Hindlimb muscle (tissue), 1 donor: ENCODE measurements at places on chromosomes 16 and 17.

- no peak for DNase-seq
Measured at GRCh38 chr17:11182430-11182829, 58.6 kb upstream of the SHISA6 start.

- no peak for DNase-seq
Measured at GRCh38 chr17:38809828-38810227, 10.5 kb upstream of the PIP4K2B start.

- DNase-seq: peak; percentile 92
Measured at GRCh38 chr16:58000706-58001676, at the start of gene USB1. USB1 (plus strand) TSS chr16:58001407; CDS start chr16:58001484, 77 bp downstream.

DNA sequence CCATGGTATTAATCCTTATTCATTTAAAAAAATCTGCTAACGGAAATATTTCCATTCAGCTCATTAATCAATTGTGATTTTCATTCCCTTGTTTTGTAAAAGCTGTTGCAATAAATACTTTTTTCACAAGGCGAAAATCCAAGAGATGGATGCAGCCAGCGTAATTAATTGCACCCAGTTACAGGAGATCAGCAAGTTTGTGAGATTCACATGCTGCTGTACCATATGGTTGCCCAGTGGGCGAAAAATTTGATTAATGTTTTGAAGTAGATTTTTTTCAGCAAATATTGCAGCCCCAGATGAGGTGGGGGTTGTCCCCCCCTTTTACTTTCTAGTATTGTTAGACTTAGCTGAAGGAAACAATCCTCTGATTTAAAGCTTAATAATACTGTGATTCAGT lies 186.6 kb downstream of the WWOX start:
- DNase-seq: no peak

DNA sequence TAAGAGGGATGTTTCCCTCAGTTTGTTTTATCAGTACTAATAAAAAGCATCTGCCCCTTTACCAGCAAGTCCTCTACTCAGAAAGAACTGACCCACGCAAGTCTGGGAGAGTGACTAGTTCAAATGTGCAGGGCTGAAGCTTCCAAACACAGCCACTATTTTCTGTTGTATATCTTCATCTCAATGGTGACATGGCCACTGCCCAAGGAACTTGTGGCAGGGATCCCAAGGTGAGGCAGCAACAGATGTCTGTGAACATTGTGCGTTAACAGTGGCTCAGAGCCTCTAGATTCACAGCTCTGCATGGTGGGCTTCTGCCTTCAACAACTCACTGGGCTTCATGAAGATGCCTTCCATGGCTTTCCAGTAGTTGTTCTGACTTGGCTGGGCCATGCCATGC lies 3.7 kb upstream of the BLTP2 start:
- no peak for DNase-seq

GRCh38 chr17:49703557-49704277 lies 4.0 kb downstream of the SLC35B1 start:
- no peak for DNase-seq

DNA sequence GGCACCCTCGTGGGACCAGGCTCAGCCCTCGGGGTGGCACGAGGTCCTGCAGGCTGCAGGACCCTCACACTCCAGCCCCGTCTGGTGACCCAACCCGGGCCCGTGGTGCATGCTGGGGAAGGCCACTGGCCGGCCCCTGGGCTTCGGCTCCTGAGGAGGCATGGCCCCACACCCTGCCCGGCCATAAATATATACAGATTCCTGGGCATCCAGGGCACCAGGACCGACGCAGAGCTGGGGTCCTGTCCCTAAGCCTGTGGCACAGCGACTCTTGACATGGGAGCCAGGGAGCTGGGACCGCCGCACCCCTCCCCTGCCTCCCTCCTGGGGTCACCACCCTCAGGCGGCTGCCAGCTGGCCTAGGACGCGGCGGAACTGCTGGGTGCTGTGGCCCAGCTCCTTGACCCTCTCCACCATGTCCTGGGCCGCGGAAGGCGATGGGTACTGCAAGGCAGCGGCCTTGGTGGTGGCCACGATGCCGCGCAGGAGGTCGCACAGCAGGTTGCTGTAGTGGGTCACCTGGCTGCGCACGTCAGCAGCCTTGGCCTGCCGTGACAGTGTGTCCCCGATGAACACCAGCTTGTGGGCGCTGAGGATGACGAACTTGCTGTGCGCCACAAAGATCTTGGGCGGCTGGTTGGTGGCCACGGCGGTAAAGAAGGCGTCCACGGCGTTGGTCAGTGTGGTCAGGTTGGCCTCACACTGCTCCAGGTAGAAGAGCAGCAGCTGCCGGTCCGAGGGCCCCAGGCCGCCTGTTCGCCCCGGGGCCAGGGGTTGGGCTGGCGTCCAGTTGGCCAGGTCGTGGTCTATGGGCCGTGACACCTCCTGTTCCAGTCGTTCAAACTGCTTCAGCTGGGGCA lies 10.6 kb downstream of the CTRB1 start:
- no peak for DNase-seq

- peak; percentile 74 for DNase-seq
Measured at GRCh38 chr16:85238233-85238647, 126.0 kb upstream of the CIBAR2 start.

GRCh38 chr17:76452660-76453430 lies at the start of gene UBE2O:
UBE2O (minus strand) TSS chr17:76453152; CDS start chr17:76453141, 11 bp downstream.
- peak; percentile 89 for DNase-seq

- no peak for DNase-seq
Measured at GRCh38 chr17:4375039-4375748, 8.7 kb upstream of the UBE2G1 start.

DNA sequence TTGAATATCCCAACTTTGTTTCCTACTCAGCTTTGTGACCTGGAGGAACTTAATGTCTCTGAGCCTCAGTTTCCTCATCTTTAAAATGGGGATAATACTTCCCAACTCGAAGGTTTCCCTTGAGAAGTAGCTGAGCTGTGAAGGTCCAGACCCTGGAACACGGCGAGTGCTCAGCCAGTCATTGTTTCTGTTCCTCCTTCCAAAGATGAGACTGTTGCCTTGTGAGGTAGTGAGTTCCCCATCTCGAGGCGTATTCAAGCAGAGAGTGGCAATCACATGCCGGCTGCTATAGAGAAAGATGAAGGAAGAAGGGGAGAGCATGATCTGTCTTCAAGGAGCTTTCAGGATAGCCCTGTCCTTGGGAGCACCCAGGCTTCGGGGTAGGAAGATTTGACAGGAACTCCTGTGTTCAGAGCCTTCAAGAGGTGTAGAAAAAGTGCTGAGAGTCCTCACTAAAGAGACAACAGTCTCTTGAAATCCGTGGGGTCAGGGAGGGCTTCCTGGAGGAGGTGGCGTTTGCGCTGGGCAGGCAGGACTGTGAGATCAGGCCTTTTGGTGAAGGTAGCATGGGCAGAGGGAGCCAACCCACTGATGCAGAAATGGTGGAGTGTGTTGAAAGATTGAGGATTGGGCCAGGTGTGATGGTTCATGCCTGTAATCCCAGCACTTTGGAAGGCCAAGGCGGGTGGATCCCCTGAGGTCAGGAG lies 27.2 kb downstream of the SPNS2 start:
- no peak for DNase-seq

DNA sequence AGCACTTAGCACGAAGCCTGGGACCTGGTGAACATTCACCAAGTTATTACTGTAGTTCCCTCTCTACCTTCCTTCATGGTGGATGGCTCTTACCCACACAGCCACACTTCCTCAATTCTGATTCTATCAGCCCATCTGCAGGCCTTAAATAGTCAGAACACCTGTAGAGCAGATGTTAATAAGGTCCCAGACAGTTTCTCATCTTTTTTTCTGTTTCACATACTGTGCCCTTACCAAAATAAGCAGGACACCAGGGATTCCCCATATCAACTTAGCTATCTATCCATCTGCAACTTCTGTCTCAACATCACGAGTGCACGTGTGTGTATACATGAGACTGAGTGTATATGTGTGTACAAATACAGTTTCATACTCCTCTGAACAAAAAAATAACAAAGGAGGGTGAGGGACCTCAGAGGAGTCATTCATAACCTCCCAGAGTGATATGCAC lies 2.8 kb downstream of the RECQL5 start:
- DNase-seq: no peak

GRCh38 chr17:48723423-48724250 lies 652 bp downstream of the PRAC2 start:
- DNase-seq: no peak

- DNase-seq: no peak
Measured at GRCh38 chr17:3951003-3951402, 13.2 kb downstream of the ATP2A3 start.

DNA sequence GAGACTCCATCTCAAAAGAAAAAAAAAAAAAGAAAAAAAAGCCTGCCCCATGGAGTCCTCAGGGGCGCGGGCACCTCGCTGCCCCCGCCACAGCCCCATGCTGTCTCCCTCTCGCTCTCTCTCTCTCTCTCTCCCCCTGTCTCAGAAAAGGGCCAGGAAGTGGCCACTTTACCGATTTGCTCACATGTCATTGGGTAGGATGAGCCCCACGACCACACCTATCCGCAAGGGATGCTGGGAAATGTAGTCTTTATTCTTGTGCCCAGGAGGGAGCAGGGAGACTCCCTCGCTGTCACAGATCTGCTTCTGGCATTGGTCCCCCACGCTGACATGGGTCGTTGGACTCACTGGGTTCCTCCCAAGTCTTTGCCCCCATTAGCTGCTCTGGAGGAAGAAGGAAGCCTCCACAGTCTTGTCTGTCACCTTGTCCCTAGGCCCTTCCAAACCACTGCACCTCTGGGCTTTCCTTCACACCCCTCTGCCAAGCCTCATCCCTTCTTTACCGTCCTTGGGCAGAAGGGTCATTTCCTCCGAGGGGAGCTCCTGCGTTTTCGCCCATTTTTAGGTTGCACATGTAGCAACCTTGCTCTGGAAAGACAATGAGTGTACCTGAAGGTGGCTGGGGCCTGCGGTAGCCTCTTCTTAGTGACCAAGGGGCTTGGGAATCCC lies 6.9 kb upstream of the GJD3 start:
- no peak for DNase-seq

- no peak for DNase-seq
Measured at GRCh38 chr17:58121925-58122324, 26.3 kb upstream of the OR4D1 start.

DNA sequence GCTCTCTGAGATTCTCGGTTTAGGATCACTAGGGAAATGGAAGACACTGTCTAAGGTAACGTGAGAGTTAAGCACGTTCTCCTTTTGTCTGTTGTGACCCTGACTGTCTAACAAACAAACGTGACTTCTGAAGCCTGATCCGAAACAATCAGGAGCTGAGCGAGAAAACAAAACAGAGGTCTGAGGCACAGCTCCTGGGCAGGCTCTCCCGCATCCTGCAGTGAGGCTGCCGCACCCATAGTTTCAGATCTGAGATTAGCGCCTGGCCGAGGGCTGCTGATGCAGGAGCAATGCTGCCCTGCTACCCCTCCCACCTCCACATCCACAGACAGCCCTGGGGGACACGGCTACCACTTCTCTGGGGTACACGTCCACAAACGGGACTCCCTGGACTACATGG lies 46.7 kb downstream of the RNF157 start:
- no peak for DNase-seq

DNA sequence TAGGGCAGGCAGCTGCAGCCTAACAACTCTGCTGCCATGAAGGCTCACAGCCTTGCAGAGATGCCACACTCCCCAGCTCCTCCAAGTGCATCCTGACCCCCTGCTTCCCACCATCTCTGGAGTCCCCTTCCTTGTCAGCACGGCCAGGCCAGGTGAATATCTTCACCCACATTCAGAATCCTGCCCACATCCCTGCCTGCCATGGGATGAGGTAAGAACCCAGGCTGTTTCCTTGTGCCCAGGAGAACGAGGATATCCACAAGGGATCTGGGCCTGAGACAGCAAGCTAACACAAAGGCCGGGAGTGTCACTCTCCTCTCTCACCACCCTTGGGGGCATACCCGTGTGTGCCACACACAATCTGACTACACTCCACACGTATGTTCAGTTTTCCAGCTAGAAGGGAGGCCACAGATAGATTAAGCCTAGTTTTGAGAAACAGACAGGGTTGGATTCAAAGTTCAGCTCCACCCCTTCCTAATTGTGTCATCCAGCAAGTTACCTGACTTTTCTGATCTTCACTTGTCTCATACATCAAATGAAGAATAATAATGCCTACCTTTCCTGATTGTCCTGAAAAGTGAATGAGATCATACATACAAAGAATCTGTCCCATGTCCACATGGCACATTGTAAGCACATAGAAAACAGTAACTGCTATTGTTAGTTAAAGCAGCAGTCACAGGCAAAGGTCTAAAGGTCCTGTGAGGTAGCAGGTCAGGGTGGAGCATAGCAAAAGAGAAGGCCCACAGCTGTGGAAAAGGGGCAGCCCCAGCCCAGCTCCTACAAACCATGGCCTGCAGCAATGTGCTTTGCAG lies 17.4 kb upstream of the SUPT4H1 start:
- DNase-seq: no peak

DNA sequence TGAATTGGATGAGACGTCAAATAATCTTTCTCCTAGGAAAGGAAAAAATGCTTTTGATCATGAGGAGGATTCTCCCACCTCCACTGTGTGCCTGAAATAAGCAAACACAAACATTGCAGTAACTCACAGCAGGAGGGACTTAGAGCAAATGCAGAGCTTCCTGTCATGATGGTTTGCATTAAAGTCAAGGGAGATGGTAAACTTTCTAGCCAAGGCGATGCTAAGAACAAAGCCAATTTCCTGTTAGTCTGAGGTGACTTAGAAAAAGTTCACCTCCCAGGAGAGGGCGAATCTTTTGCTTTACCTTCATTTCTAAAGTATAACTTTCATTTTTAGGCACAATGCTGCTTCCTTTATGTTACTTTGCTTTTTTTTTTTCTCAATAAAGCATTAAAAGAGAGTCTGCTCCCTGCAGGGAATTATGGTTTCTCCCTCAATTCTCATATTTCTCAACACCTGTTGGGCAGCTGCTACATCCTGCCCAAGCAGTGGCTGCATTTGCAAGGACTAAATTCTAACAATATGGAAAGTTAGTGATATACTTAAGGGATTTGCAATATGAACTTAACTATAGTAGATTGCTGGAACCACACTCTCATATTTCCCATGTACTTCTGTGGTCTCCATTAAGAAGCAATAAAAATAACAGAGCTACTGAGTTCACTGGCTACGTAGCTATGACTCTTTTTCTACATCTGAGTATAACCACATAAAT lies 175.6 kb downstream of the PCTP start:
- DNase-seq: no peak

- DNase-seq: no peak
Measured at GRCh38 chr17:14078027-14078426, 8.7 kb downstream of the COX10 start.

GRCh38 chr16:17171250-17172143 lies 299.3 kb downstream of the XYLT1 start:
- DNase-seq: no peak

DNA sequence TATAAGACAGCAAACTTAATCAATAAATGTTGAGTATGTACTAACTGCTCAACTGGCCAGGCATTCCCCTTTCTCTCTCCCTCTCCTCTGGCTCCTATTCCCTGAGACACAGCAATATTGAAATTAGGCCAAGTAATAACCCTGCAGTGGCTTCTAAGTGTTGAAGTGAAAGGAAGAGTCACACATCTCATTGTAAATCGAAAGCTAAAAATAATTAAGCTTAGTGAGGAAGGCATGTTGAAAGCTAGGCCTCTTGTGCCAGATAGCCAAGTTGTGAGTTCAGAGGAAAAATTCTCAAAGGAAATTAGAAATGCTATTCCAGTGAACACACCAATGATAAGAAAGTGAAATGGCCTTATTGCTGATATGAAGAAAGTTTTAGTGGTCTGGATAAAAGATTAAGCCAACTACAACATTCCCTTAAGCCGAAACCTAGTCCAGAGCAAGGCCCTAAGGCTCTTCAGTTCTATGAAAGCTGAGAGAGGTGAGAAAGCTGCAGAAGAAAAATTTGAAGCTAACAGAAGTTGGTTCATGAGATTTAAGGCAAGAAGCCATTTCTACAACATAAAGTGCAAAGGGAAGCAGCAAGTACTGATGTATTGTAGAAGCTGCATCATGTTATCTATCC lies 35.4 kb upstream of the ABCC11 start:
- no peak for DNase-seq

- DNase-seq: no peak
Measured at GRCh38 chr17:45908460-45908859, 14.1 kb downstream of the MAPT start.
